Activated CD4-positive, alpha-beta T cell treated with anti-CD3 and anti-CD28 coated beads for 24 hours (primary cell): ENCODE measurements at places on chromosomes 16 and 17.

GRCh38 chr16:80681436-80681835 is 123.0 kb downstream of the CDYL2 start:
- no peak for DNase-seq

DNA sequence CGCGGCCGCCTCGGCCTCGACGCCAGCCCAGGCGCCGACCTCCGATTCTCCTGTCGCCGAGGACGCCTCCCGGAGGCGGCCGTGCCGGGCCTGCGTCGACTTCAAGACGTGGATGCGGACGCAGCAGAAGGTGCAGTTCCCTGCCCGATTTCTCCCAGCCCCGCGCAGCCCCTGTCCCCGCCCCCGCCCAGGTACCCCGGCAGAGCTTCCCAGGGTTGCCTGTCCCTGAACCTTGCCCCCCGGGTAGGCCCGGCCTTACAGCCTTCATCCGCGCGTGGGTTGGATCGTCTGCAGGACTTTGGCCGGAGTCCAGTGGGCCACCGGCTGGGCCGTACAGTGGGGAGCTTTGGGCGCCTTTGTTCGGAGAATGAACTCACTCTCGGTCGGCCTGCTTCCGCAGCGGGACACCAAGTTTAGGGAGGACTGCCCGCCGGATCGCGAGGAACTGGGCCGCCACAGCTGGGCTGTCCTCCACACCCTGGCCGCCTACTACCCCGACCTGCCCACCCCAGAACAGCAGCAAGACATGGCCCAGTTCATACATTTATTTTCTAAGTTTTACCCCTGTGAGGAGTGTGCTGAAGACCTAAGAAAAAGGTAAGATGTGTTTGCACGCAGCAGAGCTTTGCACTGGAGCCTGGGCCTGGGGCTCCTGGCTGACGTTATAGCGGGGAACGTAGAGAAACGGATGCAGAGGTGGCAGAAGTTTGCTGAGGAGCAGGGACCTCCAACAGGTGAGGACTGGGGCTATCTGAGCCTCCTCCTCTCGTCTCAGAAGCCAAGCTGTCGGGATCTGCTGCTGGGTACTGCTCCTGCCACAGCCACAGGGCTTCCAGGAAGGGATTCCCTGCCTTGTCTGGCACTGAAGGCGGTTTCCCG is 593 bp downstream of the GFER start:
- DNase-seq: no peak

- no peak for DNase-seq
These were observed 36.2 kb downstream of the RAB11FIP4 start for GRCh38 chr17:31427684-31428083.

DNA sequence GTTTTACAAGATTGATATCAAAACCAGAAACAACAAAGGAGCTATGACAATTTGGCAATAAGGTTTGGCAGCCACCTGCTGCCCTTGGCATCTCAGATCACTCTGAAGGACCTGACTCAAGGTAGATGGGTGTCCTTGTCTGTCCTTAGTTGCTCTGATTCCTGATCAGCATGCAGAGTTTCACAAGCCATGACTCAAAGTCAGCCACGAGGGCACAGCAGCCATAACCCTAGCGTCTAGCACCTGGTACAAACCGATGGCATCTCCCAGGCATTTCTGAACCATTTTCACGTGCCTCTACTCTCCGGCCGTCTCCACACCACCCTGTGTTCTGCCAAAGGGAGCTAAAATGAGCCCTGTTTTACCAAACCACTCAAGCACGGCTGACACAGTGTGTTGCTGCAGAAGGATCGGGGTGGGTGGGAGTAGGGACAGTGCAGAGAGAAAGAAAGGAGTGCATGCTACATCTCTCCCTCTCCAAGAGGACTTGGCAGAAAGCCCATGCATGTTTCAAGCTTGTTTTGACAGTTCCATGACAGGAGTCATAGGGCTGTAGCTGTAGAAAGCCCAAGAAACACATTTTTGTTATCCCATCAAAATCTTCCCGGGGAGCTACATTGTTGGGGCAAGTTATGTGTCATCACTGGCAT is 297.3 kb downstream of the ABCC12 start:
- DNase-seq: no peak

DNA sequence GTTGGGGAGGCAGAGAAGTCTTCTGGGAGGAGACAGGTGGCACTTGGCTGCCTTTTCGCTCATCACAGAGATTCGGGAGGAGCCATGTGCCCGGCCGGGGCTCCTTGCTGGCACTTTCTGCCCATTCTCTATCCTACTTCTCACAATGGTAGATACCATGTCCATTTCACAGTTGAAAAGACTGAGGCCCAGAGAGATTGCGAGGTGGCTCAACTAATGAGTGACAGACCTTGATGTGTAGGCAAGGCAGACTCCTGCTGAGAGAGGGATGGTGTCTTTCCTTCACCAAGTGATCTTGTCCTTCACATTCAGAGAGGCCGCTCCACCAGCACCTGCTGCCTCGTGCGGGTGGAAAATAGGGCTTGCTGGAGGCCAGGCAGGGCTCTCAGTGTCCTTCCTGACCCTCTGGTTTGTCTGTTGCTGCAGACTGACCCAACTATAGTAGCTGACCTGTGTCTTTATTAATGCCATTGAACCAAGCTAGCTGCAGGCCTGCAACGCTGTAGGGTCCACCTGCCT is 42.1 kb downstream of the MPRIP start:
- no peak for DNase-seq
